ENCODE measurements at places on chromosomes 4 and X.

GRCh38 chr4:84529169-84529751 is 30.2 kb upstream of the NKX6-1 start:
- DNase-seq: no peak

- DNase-seq: no peak
These were observed 35.0 kb upstream of the BCOR start for GRCh38 chrX:40132751-40133150.

DNA sequence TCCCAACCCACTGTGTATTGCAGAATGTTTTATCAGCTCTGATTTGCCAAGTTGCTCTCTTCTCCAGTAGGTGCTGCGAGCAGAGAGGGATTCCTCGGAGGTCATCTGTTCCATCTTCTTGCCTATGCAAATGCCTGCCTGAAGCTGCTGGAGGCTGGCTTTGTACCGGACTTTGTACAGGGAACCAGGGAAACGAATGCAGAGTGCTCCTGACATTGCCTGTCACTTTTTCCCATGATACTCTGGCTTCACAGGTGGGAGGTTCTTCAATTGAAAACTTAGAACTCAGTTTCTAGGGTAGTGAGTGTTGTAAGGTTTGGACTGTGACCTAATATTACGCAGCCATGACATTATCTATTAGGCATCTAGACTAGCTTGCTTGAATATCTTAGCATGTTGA is 24.9 kb downstream of the AR start:
- no peak for DNase-seq

DNA sequence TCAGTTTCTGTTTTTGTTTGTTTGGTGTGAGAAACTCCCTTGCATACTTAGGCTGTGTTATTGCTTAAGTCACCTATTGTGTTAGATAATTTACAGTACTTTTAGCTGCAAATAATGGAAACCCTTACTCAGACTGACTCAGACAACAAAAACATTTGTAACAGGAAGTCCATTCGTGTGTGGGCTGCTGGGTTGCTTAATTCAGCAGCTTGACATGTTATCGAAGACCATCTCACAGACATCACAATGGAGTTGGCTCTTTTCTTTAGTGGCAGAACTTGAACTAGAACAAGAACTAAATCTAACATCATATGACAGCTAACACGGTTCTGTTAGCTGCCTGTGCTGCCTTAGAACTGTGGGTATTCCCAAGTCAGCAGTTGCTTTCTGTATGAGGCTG is 9.9 kb upstream of the GABRE start:
- no peak for DNase-seq

- DNase-seq: no peak
These were observed 3.1 kb upstream of the ELOVL6 start for GRCh38 chr4:110201502-110201901.

GRCh38 chrX:29531336-29531735 is 684.0 kb upstream of the MAGEB2 start:
- no peak for DNase-seq

DNA sequence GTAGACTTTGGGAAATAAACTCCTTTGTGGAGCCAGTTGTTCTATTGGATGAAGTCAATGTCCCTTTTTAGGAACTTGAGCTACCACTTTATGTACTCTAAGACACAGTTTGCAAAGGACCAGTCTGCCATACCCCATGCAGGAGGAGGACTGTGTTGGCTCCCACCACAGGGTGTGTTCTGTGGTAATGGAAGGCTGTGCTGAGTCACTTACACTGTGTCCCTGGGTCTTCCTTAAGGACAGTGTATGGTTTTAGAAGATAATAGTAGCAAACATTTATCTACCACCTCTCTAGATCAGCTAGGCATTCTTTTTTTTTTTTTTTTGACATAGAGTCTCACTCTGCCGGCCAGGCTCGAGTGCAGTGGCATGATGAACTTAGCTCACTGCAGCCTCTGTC is 184.0 kb upstream of the PGRMC2 start:
- no peak for DNase-seq

DNA sequence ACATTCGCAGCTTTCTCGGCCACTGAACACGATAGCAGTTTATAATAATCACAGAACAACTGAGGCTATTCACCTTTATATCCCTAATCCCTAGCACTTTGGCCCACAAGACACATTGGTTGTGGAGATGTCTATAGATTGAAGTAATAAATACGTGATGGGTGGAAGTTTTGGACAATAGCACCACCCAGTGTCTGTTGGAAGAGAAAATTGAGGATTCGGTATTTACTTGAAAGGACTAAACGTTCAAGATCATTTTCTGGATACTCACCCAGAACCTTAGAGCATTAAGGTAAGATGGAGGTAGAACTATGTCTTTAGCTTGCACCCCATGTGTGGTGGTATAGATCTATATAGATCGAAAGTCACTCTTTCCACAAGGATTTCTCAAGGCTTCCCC is 787 bp upstream of the TMSB15A start:
- no peak for DNase-seq

- DNase-seq: no peak
These were observed 243.4 kb upstream of the GK2 start for GRCh38 chr4:79651456-79651855.

DNA sequence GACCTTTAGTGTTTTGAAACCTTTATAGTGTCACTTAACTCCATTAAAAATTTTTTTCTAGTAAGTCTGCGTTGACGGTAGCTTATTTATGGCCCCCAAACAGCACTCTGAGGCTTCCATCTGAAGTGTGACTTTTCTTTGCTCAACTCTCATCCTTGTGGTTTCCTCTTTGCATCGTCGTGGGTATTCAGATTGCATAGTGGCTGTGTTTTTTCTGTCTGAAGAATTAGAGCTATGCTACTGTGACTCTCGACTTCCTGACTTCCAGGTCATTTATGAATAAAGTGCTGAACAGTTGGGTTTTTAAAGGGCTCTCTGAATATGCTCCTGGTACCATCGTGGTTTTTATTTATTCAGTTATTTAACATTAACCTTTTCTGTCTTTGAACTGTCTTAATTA is 44.9 kb downstream of the JADE1 start:
- no peak for DNase-seq

- DNase-seq: no peak
These were observed 241.4 kb downstream of the RASL11B start for GRCh38 chr4:53103481-53103880.

- DNase-seq: no peak
These were observed 103.4 kb upstream of the PAK3 start for GRCh38 chrX:110992611-110993010.

GRCh38 chr4:111689214-111689613 is 456.0 kb upstream of the FAM241A start:
- DNase-seq: no peak

GRCh38 chr4:88765729-88766128 is 68.1 kb upstream of the NAP1L5 start:
- DNase-seq: no peak

GRCh38 chrX:118694638-118695037 is 32.8 kb upstream of the IL13RA1 start:
- DNase-seq: no peak

GRCh38 chr4:41366911-41367517 is 110.3 kb downstream of the UCHL1 start:
- DNase-seq: no peak

DNA sequence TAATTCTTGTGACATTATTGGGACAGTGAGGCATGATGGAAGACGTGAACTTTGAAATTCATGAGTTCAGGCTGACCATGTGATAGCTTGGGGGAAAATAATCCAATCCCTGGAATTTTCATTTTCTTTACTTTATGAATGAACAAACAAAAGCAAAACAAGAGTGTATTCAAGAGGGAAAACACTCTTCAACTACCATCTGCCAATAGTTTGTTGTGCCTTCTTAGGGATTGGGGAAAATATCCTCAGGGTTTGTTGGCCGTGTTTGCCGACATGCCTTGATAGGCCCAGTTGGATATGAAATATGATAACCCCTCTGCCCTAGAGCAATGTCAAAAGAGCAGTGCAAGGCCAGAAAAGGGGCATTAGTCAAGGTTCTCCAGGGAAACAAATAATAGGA is 80.8 kb upstream of the CLNK start:
- DNase-seq: no peak

DNA sequence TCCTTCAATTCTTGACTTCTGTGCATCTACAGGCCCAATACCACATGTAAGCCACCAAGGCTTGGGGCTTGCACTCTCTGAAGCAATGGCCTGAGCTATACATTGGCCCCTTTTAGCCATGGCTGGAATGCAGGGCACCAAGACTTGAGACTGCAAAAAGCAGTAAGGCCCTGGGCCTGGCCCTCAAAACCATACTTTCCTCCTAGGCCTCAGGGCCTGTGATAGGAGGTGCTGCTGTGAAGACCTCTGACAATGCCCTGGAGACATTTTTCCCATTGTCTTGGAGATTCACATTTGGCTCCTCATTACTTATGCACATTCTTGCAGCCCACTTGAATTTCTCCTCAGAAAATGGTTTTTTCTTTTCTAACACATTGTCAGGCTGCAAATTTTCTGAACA is 68.5 kb upstream of the FSTL5 start:
- no peak for DNase-seq

DNA sequence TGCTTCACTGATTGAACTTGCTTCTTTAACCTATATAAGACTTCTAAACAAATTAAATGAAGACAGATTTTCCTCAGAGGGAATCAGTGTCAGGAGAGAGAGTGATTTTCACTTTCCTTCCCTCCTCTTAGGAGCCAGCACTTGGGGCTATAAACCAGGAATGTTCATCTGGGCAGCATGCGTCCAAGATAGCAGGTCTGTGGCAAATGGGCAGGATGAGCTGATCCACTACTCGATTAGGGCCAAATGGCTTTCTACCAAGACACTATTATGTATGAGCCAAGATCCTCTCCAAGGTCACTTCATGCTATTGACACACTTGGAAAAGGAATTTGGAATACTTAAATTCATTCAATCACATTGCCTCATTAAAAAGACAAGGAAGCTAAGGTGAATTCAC is 203.9 kb upstream of the GRID2 start:
- no peak for DNase-seq

GRCh38 chrX:119118780-119119395 is 8.7 kb downstream of the KIAA1210 start:
- peak; percentile 16 for DNase-seq

DNA sequence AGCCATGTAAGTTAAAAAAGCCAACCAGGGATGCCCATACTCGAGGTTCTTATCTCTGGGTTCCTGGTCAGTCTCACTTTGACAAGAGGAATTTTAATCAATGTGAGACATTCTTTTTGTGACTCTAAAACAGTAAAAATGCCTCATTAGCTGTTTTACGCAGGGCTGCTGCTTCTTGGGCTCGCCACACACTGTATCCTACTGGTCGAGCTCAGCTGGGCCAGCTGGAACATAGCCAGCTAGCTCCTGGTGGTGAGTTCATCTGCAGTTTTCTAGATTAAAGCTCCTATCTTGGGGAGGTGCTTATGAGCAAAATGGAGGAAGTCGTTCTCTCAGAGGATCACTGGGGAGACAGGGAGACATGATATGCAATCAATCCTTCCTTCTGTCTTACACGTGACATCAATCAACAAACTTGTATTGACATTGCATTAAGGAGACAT is 55.9 kb upstream of the LEF1 start:
- DNase-seq: no peak

GRCh38 chrX:7941390-7942042 is 14.3 kb upstream of the PNPLA4 start:
- DNase-seq: no peak

DNA sequence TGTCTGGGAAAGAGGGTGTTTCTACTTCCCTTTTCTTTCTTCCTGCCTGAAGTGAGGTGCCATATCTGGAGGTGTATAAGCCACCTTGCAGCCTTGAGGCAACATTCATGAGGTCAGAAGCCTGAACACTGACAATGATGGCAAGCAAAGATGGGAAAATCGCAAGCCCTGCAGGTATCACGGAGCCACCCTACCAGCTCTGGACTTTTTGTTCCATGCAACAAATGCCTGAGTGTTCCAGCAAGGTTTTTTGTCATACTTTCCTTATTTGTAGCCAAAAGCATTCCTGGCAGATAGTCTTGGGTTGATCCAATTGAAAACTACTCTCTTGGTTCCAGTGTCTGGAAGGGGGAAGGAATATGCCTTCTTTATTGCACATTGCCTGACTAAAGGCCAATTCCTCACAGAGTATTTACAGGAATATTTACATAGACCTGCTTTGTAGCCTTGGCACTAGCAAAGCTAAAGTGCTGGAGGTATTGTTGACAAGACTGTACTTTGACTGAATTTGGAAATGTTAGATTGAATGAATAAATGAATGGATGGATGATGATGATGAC is 14.4 kb upstream of the SOD3 start:
- DNase-seq: no peak
